Stomach (tissue), 19 donors: ENCODE measurements at places on chromosomes 7 and 10. TPM values are rescaled to one million over a fixed set of nuclear protein-coding genes. Genes with fewer than 3 reads are reported as not detected.

Gene SVOPL
- not detected for total RNA-seq

Gene CTAGE8
- 12.5 TPM for total RNA-seq

- DNase-seq, result no peak
Observed at GRCh38 chr7:153524070-153524601, 528.1 kb upstream of the DPP6 start.

- peak; percentile 15 for DNase-seq
Observed at GRCh38 chr10:11057018-11057417, 39.3 kb downstream of the CELF2 start.

Gene PRSS37
- total RNA-seq, result not detected

GRCh38 chr7:2803755-2804154 lies 40.4 kb downstream of the GNA12 start:
- DNase-seq, result no peak

DNA sequence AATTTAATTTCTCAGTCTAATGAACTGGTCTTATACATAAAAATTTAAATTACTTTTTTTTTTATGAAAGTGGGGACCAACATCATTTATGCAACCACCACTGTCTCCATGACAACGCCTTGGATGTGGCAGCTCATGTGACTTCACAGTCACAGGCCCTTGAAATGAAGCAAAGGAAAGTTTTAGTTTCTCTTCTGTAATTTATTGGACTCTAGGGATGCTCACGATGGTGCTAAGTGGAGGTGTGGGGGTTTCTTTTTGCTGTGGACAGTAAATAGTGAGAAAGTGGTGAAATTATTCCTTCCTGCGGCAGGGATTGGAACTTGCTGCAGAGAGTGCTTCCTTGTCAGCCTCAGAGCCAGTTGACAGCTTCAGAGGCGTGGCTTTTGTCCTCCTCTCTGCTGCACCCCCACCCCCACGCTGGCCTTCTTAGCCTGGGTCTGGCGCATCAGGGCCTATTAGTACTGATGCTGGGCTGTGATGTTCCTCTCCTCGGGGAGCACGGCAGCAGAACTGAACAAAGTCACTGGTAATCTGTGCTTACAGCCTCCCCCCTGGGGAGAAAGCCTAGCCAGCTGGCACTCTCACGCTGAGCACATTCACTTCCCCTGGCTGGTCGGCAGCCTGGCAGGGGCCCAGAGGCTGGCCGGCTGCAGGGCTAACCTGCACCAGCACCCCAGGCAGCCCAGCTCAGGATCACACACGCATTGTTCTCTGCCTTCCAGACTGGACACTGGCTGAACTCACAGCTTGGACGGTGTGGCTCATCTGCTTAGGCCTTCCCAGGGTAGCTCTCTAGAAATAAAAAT lies 517.5 kb upstream of the GALNT17 start:
- DNase-seq, result peak; percentile 86

Gene EFCAB10
- not detected for total RNA-seq

- DNase-seq, result peak; percentile 50
Observed at GRCh38 chr7:93923296-93923695, 1.8 kb downstream of the GNG11 start.
